Activated T-helper 1 cell treated with anti-CD3 and anti-CD28 coated beads, Interleukin-12 subunit alpha, Interleukin-12 subunit beta, Interleukin-2, Interleukin-4 antibody, amounts not matched to agents 30 ng/mL and 10 ng/mL and 1 ng/mL, durations not matched to agents 14 hours and 24 hours and 36 hours (primary cell): ENCODE measurements at places on chromosomes 2 and 18.

GRCh38 chr2:26769089-26769761, 5.1 kb downstream of the SLC35F6 start:
- H3K27me3 ChIP-seq: no peaks in the 10 kb centered on the region
- H3K4me1 ChIP-seq: peaks cover 52% of the 10 kb centered on the region
- no peak for DNase-seq
- H3K4me3 ChIP-seq: no peak overlapping the region
- no peak overlapping the region for H3K27ac ChIP-seq

- peaks cover 8% of the 10 kb centered on the region for H3K36me3 ChIP-seq
- DNase-seq: no peak
- no peak overlapping the region for H3K27ac ChIP-seq
- H3K27me3 ChIP-seq: no peaks in the 10 kb centered on the region
- H3K4me1 ChIP-seq: peaks cover 30% of the 10 kb centered on the region
- H3K4me3 ChIP-seq: no peak overlapping the region
These were observed 48.2 kb downstream of the EML4 start for GRCh38 chr2:42217307-42217706.

- peak overlapping the region; percentile 97 for H3K27ac ChIP-seq
- H3K4me3 ChIP-seq: peak overlapping the region; percentile 91
- H3K36me3 ChIP-seq: peaks cover 23% of the 10 kb centered on the region
- DNase-seq: peak; percentile 28
- peaks cover 11% of the 10 kb centered on the region for H3K27me3 ChIP-seq
- peaks cover 72% of the 10 kb centered on the region for H3K4me1 ChIP-seq
These were observed 891 bp upstream of the NR4A2 start for GRCh38 chr2:156333274-156333950.

GRCh38 chr2:168211664-168212163, 35.7 kb downstream of the STK39 start:
- H3K4me1 ChIP-seq: peaks cover 53% of the 10 kb centered on the region
- DNase-seq: no peak
- H3K4me3 ChIP-seq: peak overlapping the region; percentile 0
- no peaks in the 10 kb centered on the region for H3K27me3 ChIP-seq

DNA sequence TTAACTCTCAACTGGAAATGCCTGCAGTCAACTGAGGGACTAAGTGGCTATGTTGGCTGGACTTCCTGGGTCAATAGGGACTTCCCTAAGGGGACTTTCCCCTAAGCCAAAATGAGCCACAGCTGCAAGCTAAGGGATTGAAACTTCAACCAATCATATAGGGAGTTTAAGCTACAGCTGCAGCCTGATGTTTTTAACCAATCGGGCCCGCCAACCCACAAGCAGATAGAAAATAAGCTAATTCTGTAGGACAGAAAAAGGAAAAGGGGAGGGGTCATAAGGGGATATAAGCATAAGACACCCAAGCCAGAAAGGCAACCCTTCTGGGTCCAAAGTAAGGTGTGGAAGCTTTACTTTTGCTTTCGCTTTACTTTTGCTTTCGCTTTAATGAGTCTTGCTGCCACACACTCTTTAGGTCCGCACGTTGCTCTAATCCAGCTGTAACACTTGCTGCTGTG, 927.5 kb downstream of the ERBB4 start:
- peak overlapping the region; percentile 72 for H3K4me3 ChIP-seq
- peaks cover 1% of the 10 kb centered on the region for H3K27me3 ChIP-seq
- peaks cover 17% of the 10 kb centered on the region for H3K4me1 ChIP-seq
- H3K36me3 ChIP-seq: no peaks in the 10 kb centered on the region
- H3K27ac ChIP-seq: peak overlapping the region; percentile 62
- no peak for DNase-seq

GRCh38 chr18:907115-907884, 2.6 kb downstream of the ADCYAP1 start:
- H3K4me1 ChIP-seq: peaks cover 7% of the 10 kb centered on the region
- H3K4me3 ChIP-seq: no peak overlapping the region

DNA sequence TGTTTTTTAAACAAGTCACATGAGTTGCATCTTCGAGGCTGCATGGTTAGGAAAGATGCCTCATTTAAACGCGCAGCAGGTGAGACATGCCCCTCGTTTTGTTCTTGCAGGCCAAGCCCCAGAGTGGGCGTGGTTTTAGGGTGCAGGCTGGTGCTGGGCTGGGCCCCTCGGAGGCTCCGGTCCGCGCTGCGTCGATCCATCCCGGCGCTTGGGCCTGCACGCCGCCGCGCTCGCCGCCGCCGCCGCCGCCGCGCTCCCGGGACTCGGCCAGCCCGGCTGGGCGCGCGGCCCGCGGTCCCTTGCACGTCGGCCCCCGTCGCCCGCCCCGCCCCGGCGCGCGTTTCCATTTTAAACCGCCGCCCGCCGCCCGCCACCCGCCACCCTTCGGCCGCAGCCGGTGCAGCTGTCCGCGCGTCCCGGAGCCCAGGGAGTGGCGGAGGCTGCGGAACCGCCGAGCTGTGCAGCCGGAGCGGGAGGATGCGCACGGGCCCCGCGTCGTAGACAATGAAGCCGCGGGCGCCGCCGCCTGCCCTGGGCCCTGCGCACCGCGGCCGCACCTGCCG, 175.5 kb downstream of the AGAP1 start:
- peaks cover 1% of the 10 kb centered on the region for H3K36me3 ChIP-seq
- H3K4me3 ChIP-seq: no peak overlapping the region
- peaks cover 57% of the 10 kb centered on the region for H3K27me3 ChIP-seq
- DNase-seq: no peak

- no peak overlapping the region for H3K4me3 ChIP-seq
- no peaks in the 10 kb centered on the region for H3K4me1 ChIP-seq
- peaks cover 1% of the 10 kb centered on the region for H3K27me3 ChIP-seq
- DNase-seq: no peak
- H3K36me3 ChIP-seq: no peaks in the 10 kb centered on the region
These were observed 116.3 kb downstream of the TTC32 start for GRCh38 chr2:19785447-19785846.

GRCh38 chr2:10079870-10080535, at the start of gene CYS1:
Gene CYS1, minus strand, starts transcription at chr2:10080411. Its CDS starts 188 bp downstream, at chr2:10080223.
- H3K27ac ChIP-seq: peak within 1 kb of the TSS; percentile 66
- H3K27me3 ChIP-seq: peaks cover 66% of the 10 kb centered on the region
- DNase-seq: no peak
- H3K4me3 ChIP-seq: peak within 1 kb of the TSS; percentile 81
- H3K36me3 ChIP-seq: peaks cover 1% of the 10 kb centered on the region
- peaks cover 50% of the 10 kb centered on the region for H3K4me1 ChIP-seq

GRCh38 chr2:197156771-197157170, 153.8 kb downstream of the ANKRD44 start:
- peaks cover 57% of the 10 kb centered on the region for H3K4me1 ChIP-seq
- peaks cover 26% of the 10 kb centered on the region for H3K36me3 ChIP-seq
- DNase-seq: no peak
- H3K27me3 ChIP-seq: no peaks in the 10 kb centered on the region
- H3K4me3 ChIP-seq: no peak overlapping the region

GRCh38 chr2:100722125-100722524, 97.8 kb upstream of the NPAS2 start:
- DNase-seq: no peak
- no peaks in the 10 kb centered on the region for H3K36me3 ChIP-seq
- H3K4me3 ChIP-seq: no peak overlapping the region
- no peaks in the 10 kb centered on the region for H3K4me1 ChIP-seq

DNA sequence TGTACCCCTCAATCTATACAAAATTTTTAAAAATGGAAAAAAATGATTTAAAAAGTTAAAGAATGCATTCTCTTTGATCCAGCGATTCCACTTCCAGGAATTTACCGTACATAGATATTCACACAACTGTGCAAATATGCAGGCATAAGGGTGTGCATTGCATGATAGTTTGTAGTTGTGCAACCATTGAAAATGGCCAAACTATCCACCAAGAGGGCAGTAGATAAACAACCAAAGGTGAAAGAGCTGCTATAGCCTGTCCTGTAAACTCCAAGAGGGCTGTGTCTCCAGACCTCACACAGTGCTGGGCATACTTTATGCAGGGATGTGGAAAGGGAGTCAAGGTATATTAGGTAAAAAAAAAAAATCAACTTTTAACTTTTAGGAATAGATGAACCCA, 116.5 kb upstream of the NEDD4L start:
- H3K27me3 ChIP-seq: no peaks in the 10 kb centered on the region
- H3K27ac ChIP-seq: no peak overlapping the region
- peaks cover 9% of the 10 kb centered on the region for H3K4me1 ChIP-seq
- DNase-seq: no peak
- no peak overlapping the region for H3K4me3 ChIP-seq

DNA sequence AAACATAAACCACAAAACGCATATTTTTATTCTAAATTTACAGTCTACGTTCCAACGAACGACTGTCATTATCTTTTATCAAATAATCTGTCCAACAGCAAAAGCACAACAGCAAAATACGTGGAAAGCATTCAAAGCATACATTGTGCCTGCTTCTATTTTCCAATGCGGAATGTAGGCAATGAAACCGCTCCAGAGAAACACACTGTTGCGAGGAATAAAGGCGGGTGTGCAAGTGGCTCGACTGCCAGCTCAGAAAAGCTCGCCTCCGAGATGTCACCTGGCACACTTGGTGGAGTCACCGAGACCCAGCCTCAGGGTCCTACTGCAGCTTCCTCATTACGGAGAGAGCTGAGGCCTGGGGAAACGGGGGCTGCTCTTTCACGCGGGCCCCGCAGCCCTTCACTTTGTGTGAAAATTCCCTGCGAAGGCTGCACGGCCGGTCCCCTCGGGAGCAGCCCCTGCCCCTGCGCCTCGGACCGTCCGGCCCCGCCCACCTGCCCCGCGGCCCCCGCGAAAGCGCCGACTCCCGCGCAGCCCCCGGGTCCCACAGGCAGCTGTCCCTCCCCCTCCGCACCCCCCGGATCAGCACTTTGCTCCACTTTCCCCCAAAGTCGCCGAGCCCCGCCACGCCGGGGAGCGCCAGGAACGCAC, 752 bp downstream of the MGAT4A start:
- peak; percentile 41 for DNase-seq
- peaks cover 84% of the 10 kb centered on the region for H3K4me1 ChIP-seq
- peak overlapping the region; percentile 87 for H3K27ac ChIP-seq
- H3K4me3 ChIP-seq: peak overlapping the region; percentile 91
- no peaks in the 10 kb centered on the region for H3K27me3 ChIP-seq

DNA sequence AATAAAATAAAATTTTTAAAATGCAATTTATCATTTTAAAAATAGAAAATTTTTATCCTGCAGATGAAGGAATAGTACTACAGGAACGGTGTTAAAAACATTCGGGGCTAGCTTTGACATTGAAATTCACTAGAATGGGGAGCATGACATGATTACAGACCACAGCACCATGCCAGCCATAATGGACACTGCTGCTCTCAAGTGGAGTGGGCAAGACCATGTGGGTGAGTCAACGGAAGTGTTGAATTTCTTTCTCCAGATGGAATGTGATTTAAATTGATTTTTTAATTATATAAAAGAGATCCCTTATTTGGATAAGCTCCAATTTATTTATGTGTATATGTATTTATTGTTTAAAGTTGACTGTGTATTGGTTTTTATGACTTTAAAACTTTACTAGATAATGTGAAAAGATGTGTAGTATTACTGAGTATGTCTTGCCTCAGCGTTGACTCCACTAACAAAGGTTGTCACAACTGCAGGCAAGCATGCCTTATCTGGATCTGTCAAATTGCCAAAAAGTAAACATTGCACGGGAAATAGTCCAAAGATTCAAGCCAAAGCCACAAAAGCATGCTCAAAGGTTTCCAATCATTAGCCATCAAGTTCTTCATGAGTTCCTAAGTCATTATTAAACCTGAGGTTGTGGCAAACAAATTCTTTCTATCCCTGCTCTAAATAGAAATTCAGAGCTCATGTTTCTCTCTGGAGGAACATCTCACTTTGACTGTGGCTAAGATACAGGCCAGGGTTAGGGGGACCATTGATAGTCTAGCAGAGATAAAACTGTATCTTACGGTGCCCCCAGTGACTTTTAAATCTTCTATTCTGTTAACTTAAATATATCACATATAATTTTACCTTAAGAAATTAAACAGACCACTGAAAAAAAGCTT, 536.9 kb downstream of the TMX3 start:
- no peak overlapping the region for H3K4me3 ChIP-seq
- H3K27ac ChIP-seq: no peak overlapping the region
- no peaks in the 10 kb centered on the region for H3K36me3 ChIP-seq
- no peaks in the 10 kb centered on the region for H3K4me1 ChIP-seq
- H3K27me3 ChIP-seq: no peaks in the 10 kb centered on the region

DNA sequence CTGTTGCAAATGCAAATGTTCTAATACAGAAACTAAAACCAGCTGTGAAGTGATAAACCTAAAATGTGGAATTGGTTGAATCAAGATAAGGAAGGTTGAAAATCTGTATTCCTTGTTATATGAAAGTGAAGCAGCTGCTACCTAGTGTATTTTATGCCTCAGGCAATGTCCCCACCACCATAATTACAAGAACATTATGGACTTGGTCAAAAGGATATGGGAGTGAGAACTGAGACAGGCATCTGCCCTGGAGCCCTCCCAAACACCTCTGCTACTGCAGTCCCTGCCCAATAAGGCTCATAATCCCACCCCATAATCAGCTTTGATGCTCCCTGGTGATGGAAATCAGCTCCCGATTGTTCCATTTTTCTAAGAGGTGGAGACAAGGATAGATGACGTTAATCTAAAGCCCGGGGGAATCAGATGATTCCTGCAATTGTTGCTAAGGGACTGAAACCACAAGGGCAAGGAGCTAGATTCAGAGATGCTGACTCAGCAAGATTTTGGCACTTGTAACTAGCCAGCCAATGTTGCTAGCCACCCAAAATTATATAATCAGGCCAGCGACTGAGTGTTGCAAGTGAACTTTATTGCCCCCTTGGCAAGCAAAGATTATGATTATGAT, 69.5 kb downstream of the EVA1A start:
- no peak overlapping the region for H3K4me3 ChIP-seq
- H3K27me3 ChIP-seq: peaks cover 3% of the 10 kb centered on the region
- no peaks in the 10 kb centered on the region for H3K36me3 ChIP-seq
- no peaks in the 10 kb centered on the region for H3K4me1 ChIP-seq
- no peak for DNase-seq

DNA sequence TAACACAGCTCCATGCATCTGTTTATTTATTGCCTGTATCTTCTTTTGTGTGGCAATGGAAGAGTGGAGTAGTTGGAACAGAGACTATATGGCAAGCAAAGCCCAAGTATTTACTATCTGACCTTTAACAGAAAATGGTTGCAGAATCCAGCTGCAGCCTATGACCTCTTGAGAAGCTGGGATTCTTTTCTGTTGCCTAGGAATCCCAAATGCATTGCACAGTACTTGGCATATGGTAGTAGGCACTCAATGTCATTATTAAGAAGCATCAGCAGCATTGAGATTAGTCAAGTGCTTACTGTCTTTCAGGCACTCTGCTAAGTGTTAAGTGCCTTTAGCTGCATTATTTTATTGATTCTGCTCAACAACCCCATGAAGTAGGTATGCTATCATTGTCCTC, 331.6 kb downstream of the CCDC85A start:
- no peaks in the 10 kb centered on the region for H3K36me3 ChIP-seq
- H3K4me1 ChIP-seq: no peaks in the 10 kb centered on the region
- H3K27me3 ChIP-seq: no peaks in the 10 kb centered on the region
- H3K4me3 ChIP-seq: no peak overlapping the region
- DNase-seq: no peak
- H3K27ac ChIP-seq: no peak overlapping the region

- H3K4me3 ChIP-seq: no peak overlapping the region
- no peak overlapping the region for H3K27ac ChIP-seq
- H3K36me3 ChIP-seq: no peaks in the 10 kb centered on the region
- no peak for DNase-seq
These were observed 6.2 kb upstream of the CHST10 start for GRCh38 chr2:100423631-100424030.

- H3K4me3 ChIP-seq: no peak overlapping the region
- H3K36me3 ChIP-seq: peaks cover 6% of the 10 kb centered on the region
- DNase-seq: no peak
- no peaks in the 10 kb centered on the region for H3K27me3 ChIP-seq
These were observed 6.5 kb downstream of the PIAS2 start for GRCh38 chr18:46910856-46911255.
